ENCODE measurements at places on chromosomes 13 and 19. TPM values are rescaled to one million over a fixed set of nuclear protein-coding genes. Genes with fewer than 3 reads are reported as not detected.
A peak's percentile ranks its signal among the peaks of the same experiment; 100 is the strongest.

Gene CD70
- not detected for total RNA-seq

Gene YIPF2
- total RNA-seq, result 22.0 TPM

Gene AP1M1
- 104 TPM for total RNA-seq

Gene IGSF23
- not detected for total RNA-seq

Gene KLK3
- total RNA-seq, result not detected

Gene ZNF814
- 44.3 TPM for total RNA-seq

Gene TRAPPC6A
- 25.1 TPM for total RNA-seq

Gene GRIK5
- total RNA-seq, result 3.8 TPM

- no peak for DNase-seq
- no peak overlapping the region for H3K4me3 ChIP-seq
- H3K27me3 ChIP-seq, result no peaks in the 10 kb centered on the region
Measured at GRCh38 chr13:34207872-34208271, 389.9 kb downstream of the RFC3 start.

GRCh38 chr19:8334458-8335342 is 8.4 kb downstream of the KANK3 start:
- H3K27ac ChIP-seq, result no peak overlapping the region
- H3K27me3 ChIP-seq, result peaks cover 79% of the 10 kb centered on the region
- DNase-seq, result peak; percentile 37
- no peaks in the 10 kb centered on the region for H3K36me3 ChIP-seq
- no peak overlapping the region for H3K4me3 ChIP-seq

- peaks cover 3% of the 10 kb centered on the region for H3K36me3 ChIP-seq
- no peaks in the 10 kb centered on the region for H3K4me1 ChIP-seq
- H3K27me3 ChIP-seq, result peaks cover 4% of the 10 kb centered on the region
Measured at GRCh38 chr19:7229735-7230134, 64.5 kb downstream of the INSR start.

DNA sequence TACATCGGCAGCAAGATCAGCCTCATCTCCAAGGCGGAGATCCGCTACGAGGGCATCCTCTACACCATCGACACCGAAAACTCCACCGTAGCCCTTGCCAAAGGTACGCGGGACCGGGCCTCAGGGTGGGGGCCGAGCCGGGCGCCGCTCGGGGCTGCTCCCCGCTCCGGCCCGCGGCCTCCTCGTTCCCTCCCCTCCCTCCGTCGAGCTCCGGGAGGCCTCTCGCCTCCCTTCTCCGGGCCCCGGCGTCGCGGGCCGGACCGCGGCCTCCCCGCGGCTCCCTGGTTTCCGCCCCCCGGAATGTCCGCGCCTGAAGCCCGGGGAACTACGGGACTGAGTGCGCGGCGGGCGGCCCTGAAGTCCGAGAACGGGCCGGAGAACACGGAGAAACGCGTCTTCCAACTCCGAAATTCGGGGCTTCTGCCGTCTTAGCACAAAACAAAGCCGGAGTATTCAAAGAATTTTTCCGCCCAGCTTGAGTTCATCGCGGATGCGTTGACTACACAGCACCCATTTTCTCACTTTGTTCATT is 423 bp downstream of the LSM14A start:
- no peaks in the 10 kb centered on the region for H3K27me3 ChIP-seq
- peak overlapping the region; percentile 94 for H3K4me3 ChIP-seq

DNA sequence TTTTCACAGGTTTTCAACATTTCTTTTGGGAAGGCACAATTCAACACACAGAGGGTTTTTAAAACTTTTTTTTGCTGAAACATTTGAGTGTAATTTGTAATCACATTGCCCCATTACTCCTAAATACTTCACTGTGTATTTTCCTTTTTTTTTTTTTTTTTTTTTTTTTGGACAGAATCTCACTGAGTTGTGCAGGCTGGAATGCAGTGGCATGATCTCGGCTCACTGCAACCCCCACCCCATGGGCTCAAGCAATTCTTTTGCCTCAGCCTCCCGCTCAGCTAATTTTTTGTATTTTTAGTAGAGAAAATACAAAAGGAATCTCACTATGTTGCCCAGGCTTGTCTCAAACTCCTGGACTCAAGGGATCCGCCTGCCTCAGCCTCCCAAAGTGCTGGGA is 14.8 kb upstream of the DNAJC15 start:
- DNase-seq, result no peak
- H3K27ac ChIP-seq, result no peak overlapping the region
- no peaks in the 10 kb centered on the region for H3K27me3 ChIP-seq
- no peak overlapping the region for H3K4me3 ChIP-seq
- peaks cover 15% of the 10 kb centered on the region for H3K4me1 ChIP-seq

- no peaks in the 10 kb centered on the region for H3K36me3 ChIP-seq
- H3K4me3 ChIP-seq, result no peak overlapping the region
- H3K27ac ChIP-seq, result no peak overlapping the region
- no peak for DNase-seq
- H3K27me3 ChIP-seq, result no peaks in the 10 kb centered on the region
Measured at GRCh38 chr13:72565893-72566292, 161.5 kb downstream of the MZT1 start.

DNA sequence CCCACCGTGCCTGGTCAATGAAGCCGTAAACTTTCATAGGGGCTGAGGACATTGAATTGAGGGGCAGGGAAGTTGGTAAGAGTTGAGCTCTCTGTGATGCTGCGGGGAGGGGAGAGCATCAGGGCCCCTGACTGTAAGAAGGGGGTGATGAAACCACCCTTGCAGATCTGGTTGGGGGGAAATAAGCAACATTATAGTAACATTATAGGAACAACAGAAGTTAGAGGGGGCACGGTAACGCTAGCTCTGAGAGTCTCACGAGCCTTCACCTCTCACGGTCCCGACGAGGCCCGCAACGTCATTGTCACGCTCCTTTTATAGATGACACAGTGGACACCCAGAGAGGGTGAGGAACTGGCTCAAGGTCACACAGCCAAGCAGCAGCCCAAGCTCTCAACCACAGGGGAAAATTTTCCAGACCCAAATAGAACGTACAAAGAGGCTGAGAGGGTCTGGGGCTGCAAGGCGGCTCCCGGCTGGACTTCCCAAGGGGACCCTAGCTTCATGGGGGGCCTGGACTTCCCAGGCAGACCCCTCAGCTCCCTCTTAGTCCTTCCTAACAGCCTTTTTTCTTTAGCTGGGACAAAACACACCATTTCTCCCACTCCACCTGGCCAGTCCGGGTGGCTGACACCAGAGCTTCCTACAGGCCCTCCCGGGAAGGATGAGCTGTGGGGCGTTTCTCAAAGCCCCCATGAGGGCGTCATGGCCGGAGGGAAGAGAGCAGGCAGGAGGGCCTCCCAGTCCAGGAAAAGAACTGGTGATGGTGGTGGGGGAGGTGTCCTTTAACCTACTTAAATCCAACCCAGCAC is 4.1 kb downstream of the TLE5 start:
- no peaks in the 10 kb centered on the region for H3K27me3 ChIP-seq
- peaks cover 14% of the 10 kb centered on the region for H3K4me1 ChIP-seq
- peak overlapping the region; percentile 80 for H3K4me3 ChIP-seq
- no peak for DNase-seq

DNA sequence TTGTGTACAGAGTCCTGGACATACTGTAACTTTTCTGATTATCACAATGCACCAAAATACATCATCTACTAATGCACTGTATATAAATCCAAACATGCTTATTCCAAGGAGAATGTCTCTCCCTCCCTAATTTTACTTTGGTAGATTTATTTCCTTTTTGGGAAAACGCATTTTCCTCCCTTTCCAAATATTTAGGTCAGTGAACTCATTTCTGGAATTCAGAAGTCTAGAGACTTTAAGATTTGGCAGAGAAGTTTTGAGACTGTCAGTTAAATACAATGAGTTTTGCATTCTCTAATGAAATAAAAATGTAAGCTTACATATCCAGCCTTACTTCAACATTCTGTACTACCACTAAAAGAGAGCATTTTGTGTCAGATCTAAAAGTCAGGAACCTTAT is 165.8 kb upstream of the EDNRB start:
- H3K4me1 ChIP-seq, result peaks cover 4% of the 10 kb centered on the region
- H3K27me3 ChIP-seq, result no peaks in the 10 kb centered on the region
- H3K36me3 ChIP-seq, result peaks cover 22% of the 10 kb centered on the region
- H3K27ac ChIP-seq, result no peak overlapping the region

DNA sequence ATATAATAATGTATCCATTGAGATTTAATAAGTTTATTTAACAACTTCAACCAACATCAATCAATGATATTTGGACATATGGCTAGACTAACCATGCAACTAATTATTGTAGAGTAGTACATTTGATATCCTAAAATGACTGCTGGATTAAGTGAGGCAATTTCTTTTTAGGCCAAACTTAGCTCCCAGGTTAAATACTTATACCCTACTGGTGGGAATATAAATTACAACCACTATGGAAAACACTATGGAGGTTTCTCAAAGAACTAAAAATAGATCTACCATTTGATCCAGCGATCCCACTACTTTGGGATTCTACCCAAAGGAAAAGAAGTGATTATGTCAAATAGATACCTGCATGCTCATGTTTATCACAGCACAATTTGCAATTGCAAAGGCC is 345.8 kb downstream of the RBM26 start:
- no peaks in the 10 kb centered on the region for H3K36me3 ChIP-seq
- H3K27me3 ChIP-seq, result no peaks in the 10 kb centered on the region
- no peak overlapping the region for H3K4me3 ChIP-seq
- H3K27ac ChIP-seq, result no peak overlapping the region

GRCh38 chr13:22740264-22740663 is 440.5 kb upstream of the SGCG start:
- no peaks in the 10 kb centered on the region for H3K4me1 ChIP-seq
- DNase-seq, result no peak
- no peak overlapping the region for H3K27ac ChIP-seq
- H3K4me3 ChIP-seq, result no peak overlapping the region

DNA sequence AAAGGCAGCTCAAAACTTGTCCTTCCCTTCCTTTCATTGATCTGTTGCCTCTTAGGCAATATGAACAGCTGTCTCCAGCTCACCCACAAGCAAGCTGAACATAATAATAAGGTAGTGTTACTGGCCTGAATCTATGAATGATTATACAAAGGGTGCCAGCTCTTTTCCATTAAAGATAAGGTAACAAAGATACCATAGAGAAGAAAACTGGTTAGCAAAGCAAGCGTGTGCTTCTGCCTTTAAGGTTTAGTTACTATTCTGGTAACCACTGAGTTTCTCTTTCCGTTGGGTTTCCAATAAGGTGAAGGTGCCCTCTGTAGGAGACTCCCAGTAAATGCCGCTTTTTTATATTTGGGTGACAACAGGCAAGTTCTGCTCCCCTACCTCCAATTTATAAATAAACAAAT is 12.1 kb upstream of the DACH1 start:
- no peaks in the 10 kb centered on the region for H3K27me3 ChIP-seq
- H3K36me3 ChIP-seq, result peaks cover 2% of the 10 kb centered on the region
- no peak overlapping the region for H3K27ac ChIP-seq

DNA sequence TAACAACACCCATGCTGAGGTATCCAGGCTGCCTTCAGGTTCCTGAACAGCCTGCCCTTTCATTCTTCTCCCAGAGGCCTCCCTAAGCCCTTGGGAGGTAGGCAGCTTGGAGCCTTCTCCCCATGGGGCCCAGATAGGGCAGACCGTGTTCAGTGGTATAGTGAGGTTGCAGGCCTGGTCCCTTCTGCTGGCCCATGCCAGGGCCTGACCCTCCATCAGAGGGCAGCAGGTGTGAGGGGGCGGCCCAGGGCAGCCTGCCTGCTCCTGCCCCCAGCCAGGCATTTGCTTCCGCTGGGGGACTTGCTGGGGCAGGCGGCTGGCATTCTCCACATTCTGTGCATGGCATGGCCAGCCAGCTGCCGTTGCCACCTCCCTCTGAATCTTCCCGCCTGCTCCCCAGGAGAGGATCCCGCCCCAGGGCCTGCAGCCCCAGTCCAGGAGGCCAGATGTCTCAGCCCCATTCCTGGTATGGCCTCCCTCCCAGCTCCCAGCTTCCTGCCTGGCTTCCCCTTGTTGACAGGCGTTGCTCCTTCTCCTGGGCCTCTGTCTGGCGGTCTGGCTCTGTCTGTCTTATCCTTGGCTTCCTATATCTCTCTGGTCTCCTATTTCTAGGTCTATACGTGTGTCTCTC is 8.9 kb downstream of the CIC start:
- H3K4me3 ChIP-seq, result peak overlapping the region; percentile 96
- H3K27me3 ChIP-seq, result no peaks in the 10 kb centered on the region
- DNase-seq, result no peak
- H3K4me1 ChIP-seq, result peaks cover 21% of the 10 kb centered on the region
- H3K27ac ChIP-seq, result no peak overlapping the region

DNA sequence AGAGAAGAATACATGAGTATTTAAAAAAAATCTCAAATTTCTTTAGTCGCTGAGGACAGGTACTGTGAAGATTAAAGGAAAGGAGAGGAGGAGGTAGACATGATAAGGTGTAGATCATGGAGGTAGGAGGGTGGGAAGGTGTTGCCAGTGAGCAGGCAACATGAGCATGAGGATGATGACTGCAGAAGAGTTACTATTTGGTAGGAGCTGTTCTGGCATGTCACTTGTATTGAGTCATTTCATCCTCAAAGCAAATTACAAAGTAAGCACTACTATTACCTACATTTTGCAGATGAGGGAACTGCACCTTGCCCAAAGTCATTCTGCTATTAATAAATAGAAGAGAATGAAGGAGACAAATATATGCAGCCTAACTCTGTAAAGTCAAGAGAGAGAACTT is 435.8 kb upstream of the KLF12 start:
- no peaks in the 10 kb centered on the region for H3K27me3 ChIP-seq
- no peak overlapping the region for H3K4me3 ChIP-seq
- no peak for DNase-seq
- H3K4me1 ChIP-seq, result peaks cover 7% of the 10 kb centered on the region
- no peak overlapping the region for H3K27ac ChIP-seq

GRCh38 chr19:37079238-37079637 is 1.0 kb downstream of the ZNF420 start:
- peak overlapping the region; percentile 99 for H3K4me3 ChIP-seq
- no peak overlapping the region for H3K27ac ChIP-seq
- DNase-seq, result no peak
- H3K36me3 ChIP-seq, result peaks cover 54% of the 10 kb centered on the region

GRCh38 chr19:45646345-45646698 is 7.1 kb upstream of the EML2 start:
- DNase-seq, result no peak
- H3K27ac ChIP-seq, result no peak overlapping the region
- H3K4me1 ChIP-seq, result peaks cover 33% of the 10 kb centered on the region
- H3K36me3 ChIP-seq, result no peaks in the 10 kb centered on the region
- peak overlapping the region; percentile 91 for H3K4me3 ChIP-seq

DNA sequence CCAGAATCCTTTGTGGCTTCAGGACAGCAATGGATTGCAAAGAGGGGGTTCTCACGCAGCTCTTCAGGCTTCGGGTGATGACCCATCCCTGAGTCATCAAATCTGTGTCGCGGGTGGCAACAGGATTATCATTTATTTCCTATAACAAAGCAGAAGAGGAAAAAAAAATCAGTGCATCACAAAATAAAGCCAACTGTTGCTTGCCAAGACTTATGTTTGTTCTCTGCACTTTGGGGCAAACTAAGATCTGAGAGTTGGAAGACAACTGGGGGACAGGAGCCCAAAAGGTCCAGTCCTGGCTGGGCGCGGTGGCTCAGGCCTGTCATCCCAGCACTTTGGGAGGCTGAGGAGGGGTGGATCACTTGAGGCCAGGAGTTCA is 6.4 kb downstream of the GNA15 start:
- no peaks in the 10 kb centered on the region for H3K36me3 ChIP-seq
- no peak overlapping the region for H3K4me3 ChIP-seq
- H3K27ac ChIP-seq, result no peak overlapping the region
- no peaks in the 10 kb centered on the region for H3K4me1 ChIP-seq
- no peak for DNase-seq
- H3K27me3 ChIP-seq, result peaks cover 3% of the 10 kb centered on the region

- peaks cover 8% of the 10 kb centered on the region for H3K36me3 ChIP-seq
- no peak for DNase-seq
- no peak overlapping the region for H3K27ac ChIP-seq
- no peaks in the 10 kb centered on the region for H3K27me3 ChIP-seq
Measured at GRCh38 chr19:56930647-56931535, 90.4 kb upstream of the PEG3 start.

Data from neural crest cell (in vitro differentiated cells).